ENCODE measurements at places on chromosomes 6 and 20.
A peak's percentile ranks its signal among the peaks of the same experiment; 100 is the strongest.

GRCh38 chr6:49563006-49563886 is 12.8 kb downstream of the C6orf141 start:
- no peak for DNase-seq

GRCh38 chr6:170140129-170140528 is 150.7 kb downstream of the DLL1 start:
- DNase-seq = no peak

GRCh38 chr6:81759782-81760181 is 7.3 kb upstream of the TENT5A start:
- no peak for DNase-seq

DNA sequence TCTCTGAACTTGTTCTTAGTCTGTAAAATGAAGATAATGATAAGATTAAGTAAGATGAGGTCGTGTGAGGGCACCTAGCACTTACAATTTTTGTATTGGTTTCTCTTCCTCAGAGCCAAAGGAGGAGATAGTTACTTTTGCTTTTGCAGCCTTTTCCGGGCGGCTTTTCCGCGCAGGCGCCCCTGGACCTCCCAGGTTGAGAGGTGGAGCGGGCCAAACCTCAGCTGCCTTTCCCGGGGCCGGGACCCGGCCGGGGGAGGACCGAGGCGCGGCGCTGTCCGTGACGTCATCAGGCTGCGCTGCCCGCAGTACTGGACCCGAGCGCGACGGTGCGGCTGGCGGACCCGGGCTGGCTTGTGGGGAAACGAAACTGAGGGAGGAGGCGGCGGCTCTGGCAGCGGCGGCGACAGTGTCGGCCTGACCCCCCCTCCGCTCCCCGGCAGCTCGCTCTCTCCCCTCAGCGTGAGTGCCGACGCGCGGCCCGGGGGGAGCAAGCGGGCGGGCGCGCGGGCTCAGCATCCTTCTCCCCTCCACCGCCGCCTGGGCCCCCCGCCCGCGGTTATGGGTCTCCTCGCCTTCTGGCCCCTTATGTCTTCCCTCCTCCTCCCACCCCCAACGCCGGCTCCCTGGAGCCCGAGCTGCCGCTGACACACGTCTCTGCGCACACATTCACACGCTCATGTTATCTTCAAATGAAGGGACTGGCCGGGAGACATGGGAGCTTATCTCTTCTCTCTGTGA is at the start of gene CMTR1:
Gene CMTR1, plus strand, starts transcription at position 306 of the 741 bp plus-strand sequence. CDS start 2,409 bp downstream, outside the sequence.
- peak; percentile 84 for DNase-seq

DNA sequence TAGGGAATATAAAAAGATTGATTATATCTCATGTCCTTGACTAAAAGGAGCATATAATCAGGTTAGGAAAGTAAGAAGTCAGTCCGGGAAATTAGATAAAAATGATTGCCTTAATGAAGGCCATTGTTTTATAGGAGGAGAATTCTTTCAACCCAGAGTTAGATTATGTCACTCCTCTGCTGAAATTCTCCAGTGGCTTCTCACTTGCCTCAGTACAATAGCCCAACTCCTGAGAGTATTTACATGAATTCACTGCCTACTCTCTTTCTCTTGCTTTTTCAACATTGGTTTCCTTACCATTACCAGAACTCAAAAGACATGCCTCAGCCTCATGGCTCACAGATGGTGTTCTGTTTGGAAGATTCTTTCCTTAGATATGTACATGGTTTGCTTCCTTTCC is 114.9 kb downstream of the EPHA7 start:
- no peak for DNase-seq

Data from kidney capillary endothelial cell (primary cell).